ENCODE measurements at places on chromosomes 11 and 22.

- no peak for DNase-seq
Measured at GRCh38 chr22:27617214-27617881, 184.2 kb downstream of the MN1 start.

DNA sequence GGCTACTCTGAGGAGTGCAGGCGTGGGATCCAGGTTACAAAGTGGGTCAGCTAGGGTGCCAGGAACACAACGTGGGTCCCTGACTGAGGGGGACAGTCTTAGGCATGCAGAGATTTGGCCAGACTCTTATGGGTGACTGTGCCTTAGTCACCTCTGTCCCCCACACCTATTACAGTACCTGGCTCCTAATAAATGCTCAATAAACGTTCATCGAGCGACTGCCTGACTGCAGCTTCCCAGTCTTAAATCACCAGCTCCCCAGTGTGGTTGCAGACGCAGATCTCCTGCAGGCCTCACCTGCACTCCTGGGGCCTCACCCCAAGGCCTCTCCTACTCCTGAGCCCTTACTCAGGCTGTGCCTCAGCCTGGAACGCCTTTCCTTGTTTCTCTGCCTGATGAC lies 3.2 kb upstream of the SUN2 start:
- no peak for DNase-seq

GRCh38 chr11:86625544-86625943 lies 46.9 kb downstream of the ME3 start:
- DNase-seq = no peak

GRCh38 chr22:27823221-27823620 lies 21.7 kb upstream of the MN1 start:
- DNase-seq = no peak

- DNase-seq = peak; percentile 49
Measured at GRCh38 chr11:116605543-116606459, 167.0 kb downstream of the BUD13 start.

- DNase-seq = no peak
Measured at GRCh38 chr11:122488892-122489706, 166.4 kb upstream of the UBASH3B start.

DNA sequence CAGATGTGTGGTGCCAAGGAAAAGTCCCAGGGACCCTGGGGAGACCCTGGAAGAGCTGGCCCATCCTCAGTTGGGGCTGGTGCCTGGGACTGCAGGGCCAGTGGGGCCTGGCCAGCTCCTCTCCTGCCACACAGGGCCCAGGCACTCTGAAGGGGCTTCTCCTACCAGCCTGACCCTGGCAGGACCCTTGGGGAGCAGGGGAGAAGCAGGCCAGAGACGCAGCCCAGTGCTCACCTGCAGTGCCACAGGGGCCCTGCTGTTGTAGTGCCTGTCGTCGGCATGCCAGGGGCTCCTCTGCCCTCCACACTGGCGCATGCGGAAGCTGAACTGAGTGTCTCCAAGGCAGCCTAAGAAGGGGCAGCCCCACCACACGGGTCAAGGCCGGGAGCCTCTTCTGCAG lies 9.1 kb downstream of the DENND6B start:
- peak; percentile 51 for DNase-seq

GRCh38 chr11:123054301-123055065 lies 7.5 kb downstream of the HSPA8 start:
- peak; percentile 41 for DNase-seq

DNA sequence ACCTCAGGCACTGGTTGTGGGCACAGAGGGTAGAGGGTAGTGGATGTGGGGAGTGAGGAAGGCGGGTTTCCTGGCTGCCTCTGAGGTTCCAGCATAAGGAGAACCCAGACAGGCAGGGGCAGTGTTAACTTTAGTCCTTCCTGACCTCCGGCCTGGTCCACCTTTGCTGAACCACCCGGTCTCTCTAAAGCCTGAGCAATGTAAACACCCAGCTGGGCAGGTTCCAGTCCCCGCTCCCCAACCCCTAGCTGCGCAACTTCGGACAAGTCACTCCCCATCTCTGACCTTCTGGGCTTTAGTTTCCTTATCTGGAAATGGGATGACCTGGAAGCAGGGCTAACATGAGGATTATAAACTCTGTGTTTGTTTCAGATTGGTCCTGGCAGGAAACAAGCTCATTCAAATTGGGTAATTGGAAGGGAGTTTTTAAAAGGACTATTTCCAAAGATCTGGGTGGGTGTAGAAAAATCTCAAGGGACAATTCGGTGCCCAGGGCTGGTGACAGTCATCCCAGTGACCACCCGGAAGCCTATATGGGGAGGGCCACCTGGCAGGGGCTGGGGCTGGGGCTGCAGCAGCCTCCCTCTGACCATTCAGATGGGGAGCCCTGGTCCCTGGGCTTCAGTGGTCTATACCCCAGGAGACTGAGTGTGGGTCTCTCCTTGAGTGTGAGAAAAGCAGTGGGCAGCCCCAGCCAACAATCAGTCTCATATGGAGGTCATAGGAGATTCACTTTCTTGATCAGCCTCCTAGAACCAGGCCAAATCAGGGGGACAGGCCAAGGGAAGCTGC lies 108.3 kb upstream of the SYT13 start:
- DNase-seq = no peak

DNA sequence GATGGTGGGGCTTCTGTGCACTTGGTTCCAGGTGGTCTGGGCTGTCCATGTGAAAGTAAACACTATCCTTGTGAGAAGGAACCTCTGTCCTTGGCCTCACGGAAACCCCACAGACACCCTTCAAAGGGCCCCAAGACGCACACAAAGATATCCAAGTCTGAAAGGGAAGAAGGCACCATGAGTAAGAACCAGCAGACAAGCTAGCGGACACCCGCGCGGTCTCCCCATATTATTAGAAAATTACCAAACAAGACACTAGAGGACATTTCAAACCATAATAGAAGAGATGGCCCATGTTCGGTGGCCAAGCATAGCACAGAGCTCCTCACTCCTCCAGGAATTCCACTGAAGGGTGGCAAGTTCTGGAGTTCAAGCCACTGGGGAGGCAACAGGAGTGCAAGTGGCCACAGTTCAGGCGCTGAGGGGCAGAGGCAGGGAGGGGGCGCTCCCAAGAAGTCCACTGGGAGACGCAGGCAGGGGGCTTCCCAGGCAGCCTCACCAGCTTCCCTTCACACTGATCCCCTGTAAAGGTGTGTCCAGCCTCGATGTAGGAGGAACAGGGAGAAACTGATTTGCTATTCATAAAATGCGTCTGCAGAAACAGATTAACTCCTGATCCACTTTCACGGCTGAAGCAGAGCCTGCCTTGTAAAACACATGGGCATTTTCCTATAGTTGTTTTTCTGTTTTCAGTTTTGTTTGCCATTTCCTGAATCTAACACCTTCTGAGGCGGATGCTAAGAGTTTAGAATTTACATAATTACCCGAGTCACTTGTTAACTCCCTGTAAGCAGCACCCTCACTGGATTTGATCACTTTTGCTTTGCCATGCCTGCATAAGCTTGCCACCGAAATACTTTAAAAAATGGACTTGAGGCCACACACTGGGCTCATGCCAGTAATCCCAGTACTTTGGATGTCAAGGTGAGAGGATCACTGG lies 9.1 kb upstream of the PPARA start:
- DNase-seq = peak; percentile 12

GRCh38 chr11:46305295-46305694 lies 27.8 kb downstream of the CREB3L1 start:
- DNase-seq = no peak

- no peak for DNase-seq
Measured at GRCh38 chr11:33622186-33622585, 78.4 kb downstream of the C11orf91 start.

DNA sequence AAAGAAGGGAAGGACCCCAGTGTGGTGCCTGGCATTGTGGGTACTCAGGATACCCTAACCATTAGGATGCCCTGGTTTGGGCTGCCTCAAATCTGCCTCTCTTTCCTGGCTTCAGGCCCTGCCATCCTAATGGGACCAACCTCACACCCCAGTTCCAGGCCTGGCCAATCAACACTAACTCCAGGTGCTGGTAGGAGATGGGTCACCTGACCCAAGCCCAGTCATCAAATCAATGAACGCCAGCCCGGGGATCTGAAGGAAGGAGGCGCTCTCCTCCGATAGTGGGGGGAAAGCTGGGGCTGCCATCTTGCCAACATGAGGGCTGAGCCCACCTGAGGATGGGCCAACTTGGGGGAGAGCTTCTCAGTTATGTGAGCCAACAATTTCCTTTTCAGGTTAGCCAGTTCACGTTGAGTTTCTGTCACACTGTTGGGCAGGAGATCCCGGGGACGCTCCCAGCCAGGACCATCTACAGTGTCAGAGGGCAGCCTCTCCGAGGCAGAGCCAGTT lies 12.7 kb downstream of the MFNG start:
- DNase-seq = no peak

DNA sequence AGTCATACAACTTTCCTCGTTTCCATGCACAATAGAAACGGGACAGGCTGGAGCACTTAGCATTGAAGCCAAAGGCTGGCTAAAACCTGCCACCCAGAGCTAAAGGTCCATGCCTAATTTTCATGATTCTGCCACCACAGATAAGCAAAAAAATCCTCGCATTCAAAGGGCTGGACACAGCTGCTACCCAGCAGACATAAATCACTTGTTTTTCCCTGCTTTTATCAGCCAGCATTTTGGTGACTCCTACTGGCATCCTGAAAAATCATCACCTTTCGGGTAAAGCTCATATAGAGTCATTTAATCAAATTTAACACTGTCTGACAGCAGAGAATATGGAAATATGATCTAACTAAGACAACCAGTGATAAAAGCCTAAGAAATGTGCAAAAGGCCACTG lies 37.9 kb downstream of the ALG9 start:
- DNase-seq = no peak

DNA sequence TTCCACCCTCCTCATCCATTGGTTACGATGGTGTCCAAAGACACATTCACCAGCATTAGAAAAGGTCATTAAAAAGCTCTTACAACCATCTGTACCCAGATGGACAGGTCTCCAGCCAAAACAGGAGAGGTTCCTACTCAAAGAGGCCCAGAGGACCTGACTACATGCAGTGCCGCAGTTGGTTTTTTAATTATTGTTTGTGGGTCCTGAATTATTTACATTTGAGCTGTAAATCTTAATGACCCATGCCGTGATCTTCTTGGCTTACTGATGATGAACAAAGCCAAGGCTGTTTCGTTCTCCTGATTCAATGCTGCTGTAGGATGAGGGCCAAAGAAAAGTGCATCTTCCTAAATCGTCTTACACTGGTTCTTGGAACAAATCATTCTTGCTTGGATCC lies 83.7 kb downstream of the CADM1 start:
- DNase-seq = no peak

GRCh38 chr11:126345759-126346585 lies 9.5 kb upstream of the ST3GAL4 start:
- peak; percentile 58 for DNase-seq

DNA sequence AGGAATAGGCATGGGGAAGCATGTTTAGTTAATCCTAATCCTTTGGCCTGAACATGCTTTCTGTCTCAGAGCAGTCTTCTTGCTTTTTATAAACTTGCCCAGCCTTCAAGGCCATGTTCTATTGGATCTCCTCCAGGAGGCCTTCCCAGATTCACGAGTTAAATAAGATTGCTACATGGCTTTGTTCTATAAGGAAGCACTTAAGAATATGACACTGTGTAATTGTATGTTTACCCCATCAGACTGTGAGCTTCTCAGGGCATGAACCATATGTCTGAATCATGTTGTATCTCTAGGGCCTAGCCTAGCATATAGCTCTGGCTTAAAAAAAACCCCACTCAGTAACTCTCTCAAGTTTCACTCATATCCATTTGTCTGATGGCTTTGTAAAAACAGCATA lies 26.4 kb upstream of the UCP3 start:
- peak; percentile 28 for DNase-seq

GRCh38 chr11:36399236-36399635 lies 103.1 kb downstream of the PRR5L start:
- DNase-seq = no peak

DNA sequence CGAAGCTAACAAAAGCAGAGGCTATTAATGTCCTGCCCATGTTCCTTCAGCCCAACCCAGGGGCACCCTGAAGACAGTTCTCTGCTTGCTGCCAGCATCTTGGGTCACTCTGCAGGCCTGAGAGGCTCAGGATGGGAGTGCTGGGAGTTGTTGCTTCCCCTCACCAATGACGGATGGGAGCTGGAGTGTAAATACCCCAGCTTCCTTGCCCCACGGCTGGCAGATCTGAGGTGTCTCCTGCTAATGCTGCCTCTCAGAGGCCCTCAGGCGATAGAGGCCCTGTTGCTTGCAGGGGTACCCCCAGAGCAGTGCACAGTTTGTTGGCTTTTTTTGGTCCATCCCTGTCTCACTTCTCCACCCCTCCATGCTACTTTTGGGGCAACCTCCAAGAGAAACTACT lies 32.9 kb downstream of the IFT27 start:
- no peak for DNase-seq

DNA sequence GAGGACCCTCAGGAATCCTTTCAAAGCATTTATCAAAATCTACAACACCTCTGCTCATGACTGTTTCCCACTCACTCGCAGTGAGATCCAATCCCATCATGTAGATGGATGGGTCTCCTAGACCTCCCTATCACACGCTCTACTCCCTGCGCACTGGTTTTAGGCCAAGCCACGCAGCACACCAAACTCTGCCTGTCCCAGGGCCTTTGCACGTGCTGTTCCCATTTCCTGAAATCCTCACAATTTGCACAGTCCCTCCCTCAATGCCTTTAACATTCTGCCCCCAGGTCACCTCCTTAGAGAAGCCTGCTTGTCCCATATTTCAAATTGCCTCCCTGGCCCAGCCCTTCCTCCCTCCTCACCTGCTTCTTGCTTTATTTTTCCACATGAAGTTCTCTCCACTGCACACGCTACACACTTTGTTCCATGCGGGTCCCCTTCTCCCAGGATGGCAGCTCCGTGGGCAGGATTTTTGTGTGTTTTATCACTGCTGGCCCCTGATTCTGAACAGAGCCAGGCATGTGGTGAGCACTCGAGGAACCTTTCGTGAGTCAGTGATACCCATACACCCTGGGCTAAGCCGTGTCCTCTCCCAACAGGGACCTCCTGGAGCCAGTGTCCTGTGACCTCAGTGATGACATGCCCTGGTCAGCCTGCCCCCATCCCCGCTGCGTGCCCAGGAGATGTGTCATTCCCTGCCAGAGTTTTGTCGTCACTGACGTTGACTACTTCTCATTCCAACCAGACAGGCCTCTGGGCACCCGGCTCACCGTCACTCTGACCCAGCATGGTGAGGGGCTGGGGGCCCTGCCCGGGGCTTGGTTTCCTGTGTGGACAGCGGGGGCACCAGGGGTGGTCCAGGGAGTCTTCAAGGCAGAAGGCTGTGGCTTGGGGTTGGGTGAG lies 12.2 kb downstream of the CSF2RB start:
- DNase-seq = no peak

- peak; percentile 87 for DNase-seq
Measured at GRCh38 chr11:117833401-117833891, 8.9 kb upstream of the FXYD2 start.

- DNase-seq = no peak
Measured at GRCh38 chr11:11758603-11759196, 83.1 kb upstream of the USP47 start.

- DNase-seq = no peak
Measured at GRCh38 chr11:60314635-60315321, 12.3 kb upstream of the MS4A6E start.

DNA sequence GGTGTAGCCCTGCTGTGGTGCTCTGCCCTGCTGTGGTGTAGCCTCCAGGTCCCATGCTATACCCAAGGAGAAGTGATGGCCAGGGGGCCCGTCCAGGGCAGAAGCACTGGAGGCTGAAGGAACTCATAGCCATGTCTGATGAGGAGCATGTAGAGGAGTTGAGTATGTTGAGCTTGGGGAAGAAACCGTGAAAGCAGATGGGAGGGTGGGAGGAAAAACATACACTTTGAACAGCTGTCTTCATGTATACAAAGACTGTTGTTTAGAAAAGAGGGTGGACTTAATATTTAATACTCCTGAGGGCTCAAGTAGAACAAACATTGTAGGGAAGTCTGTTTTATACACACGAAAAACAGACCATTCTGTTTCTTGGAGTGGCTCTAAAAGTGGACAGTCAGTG lies 26.6 kb upstream of the TTC12 start:
- DNase-seq = no peak
